ENCODE measurements at places on chromosomes 11 and 22.

DNA sequence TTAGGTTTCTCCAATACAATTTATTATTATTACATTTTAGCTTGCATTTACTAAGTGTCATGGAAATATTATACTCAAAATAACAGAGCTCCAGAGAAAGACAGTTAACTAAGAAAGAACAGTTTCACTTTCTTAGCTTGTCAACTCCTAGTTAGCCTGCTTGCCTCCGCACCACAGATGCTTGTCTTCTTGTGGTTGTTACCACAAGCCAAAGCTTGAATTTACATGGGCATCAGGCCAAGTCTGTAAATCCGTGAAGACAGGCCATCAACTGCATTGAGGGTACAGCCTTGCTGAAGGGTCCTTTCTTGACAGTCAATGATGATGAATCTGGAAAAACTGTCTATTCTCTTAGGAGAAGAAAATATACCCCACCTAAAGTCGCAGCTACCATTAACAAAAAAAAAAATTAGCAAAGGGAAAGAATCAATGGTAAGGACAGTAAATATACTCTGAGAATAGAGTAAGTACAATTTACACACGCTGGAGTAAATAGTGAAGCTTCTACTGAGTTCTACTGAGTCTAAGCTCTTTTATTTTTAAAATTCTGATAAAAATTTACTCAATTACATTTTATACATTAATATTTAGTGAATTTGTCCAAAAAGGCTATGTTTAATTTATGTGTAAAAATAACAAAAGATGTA, 15.6 kb upstream of the DENND5A start:
- no peak for DNase-seq

- no peak for DNase-seq
These were observed 4.7 kb upstream of the ANGPTL5 start for GRCh38 chr11:101920992-101921391.

GRCh38 chr22:38086001-38086845, 2.2 kb upstream of the SLC16A8 start:
- no peak for DNase-seq

DNA sequence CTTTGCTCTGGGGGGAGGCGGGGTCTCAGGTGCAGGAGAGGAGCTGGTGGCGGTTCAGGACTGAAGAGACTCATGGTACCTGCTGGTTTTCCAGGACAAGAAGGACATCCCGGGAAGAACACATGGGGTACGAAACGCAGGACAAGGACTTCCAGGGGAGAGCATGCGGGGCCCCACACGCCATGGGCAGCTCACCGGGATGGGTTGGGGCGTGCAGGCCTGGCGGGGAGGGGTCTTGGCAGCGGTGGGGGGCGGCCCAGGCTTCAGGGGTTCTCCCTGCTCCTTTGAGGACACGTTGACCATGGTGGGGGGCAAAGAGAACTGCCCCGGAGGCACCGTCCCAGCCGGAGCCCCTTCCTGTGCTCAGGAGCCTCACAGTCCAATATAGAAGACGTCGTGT, 673.2 kb downstream of the BRD1 start:
- DNase-seq: no peak

GRCh38 chr22:19035474-19036228, 86.6 kb downstream of the DGCR2 start:
- DNase-seq: no peak

- DNase-seq: no peak
These were observed 729 bp upstream of the CHKB start for GRCh38 chr22:50583294-50583861.

GRCh38 chr11:133902506-133902905, 54.3 kb downstream of the IGSF9B start:
- no peak for DNase-seq

DNA sequence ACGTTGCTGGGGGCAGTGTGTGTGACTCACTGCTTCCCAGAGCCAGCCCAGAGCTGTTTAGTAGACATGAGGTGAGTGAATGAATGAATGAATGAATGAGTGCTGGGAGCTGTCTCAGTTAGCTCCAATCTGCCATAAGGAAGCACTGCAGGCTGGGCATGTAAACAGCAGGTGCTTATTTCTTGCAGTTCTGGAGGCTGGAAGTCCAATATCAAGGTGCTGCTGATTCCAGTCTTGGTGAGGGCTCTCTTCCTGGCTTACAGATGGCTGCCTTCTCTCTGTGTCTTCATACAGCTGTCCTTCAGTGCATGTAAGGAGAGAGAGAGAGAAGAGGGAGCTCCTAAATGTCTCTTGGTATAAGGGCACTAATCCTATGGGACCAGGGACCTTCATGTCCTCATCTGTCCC, 4.1 kb downstream of the C11orf21 start:
- DNase-seq: no peak

DNA sequence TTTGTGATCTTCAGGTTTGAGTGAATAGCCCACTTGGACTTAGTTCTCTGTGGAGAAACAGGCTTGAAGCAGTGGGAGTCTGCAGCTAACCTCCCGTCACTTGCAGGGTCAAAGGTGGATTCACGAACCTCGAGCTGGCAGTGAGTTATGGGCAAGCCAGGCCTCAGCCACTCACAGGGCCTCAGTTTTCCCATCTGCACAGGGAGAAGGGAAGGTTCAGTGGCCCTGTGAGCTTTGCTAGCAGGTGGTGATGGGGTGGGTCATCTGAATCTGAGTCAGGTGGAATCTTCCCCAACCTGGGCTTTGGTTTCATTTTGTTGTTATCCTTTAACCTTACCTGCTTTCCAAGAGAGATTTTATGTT, 86.6 kb upstream of the GRIK4 start:
- DNase-seq: no peak

- no peak for DNase-seq
These were observed 33.1 kb upstream of the CARD16 start for GRCh38 chr11:105078283-105078682.
